ENCODE measurements at places on chromosomes 12 and 14. TPM values are rescaled to one million over a fixed set of nuclear protein-coding genes. Genes with fewer than 3 reads are reported as not detected.

- DNase-seq: peak; percentile 79
These were observed at the start of the genes DDX54 and RITA1 for GRCh38 chr12:113185180-113186032. Gene DDX54, minus strand, starts transcription at chr12:113185478. Its CDS starts 27 bp downstream, at chr12:113185451. Gene RITA1, plus strand, starts transcription at chr12:113185721. Its CDS starts 1,026 bp downstream, at chr12:113186747.

- no peak for DNase-seq
These were observed 52.8 kb downstream of the FRMD6 start for GRCh38 chr14:51704545-51704944.

DNA sequence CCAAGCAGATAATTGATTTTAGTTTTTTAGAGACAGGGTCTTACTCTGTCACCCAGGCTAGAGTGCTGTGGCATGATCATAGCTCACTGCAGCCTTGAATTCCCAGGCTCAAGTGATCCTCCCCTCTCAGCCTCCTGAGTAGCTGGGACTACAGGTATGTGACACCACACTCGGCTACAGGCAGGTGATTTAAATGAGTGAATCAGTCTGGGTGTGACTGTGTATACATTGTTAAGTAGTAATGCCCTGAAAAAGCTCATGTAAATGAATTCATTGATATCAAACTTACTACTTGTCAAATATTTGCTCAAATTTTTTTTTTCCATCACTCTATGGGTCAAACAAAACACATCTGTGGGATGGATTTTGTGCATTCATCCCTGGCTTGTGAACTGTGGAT, 6.3 kb upstream of the USP44 start:
- DNase-seq: no peak

GRCh38 chr14:44388306-44388705, 118.8 kb downstream of the FSCB start:
- no peak for DNase-seq

- DNase-seq: no peak
These were observed 191.4 kb downstream of the TTC7B start for GRCh38 chr14:90624732-90625400.

GRCh38 chr14:79586416-79586815, 624.9 kb downstream of the DIO2 start:
- no peak for DNase-seq

DNA sequence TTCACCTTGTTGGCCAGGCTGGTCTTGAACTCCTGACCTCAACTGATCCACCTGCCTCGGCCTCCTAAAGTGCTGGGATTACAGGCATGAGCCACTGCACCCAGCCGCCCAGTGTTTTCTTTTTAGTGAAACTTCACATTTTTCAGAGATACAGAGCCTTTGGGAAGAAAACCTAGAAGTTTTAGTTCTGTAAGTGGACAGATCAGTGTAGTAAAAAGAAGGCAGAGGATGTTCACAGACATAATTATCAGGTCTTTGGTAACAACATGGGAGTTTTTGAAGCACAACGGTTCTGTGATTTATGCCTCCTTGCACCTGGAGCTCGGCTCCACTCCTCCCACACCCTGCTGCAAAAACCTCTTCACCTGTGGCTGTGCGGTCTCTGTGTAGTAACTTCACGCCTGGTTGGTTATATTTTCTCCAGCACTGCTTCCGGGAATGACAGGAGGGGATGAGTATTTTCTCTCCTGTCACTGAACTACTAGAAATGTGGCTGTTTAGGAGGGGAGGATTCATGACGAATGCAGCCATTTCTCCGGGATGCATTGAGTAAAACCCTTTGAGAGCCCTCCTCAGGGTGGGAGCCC, 67.0 kb downstream of the ARF6 start:
- no peak for DNase-seq

DNA sequence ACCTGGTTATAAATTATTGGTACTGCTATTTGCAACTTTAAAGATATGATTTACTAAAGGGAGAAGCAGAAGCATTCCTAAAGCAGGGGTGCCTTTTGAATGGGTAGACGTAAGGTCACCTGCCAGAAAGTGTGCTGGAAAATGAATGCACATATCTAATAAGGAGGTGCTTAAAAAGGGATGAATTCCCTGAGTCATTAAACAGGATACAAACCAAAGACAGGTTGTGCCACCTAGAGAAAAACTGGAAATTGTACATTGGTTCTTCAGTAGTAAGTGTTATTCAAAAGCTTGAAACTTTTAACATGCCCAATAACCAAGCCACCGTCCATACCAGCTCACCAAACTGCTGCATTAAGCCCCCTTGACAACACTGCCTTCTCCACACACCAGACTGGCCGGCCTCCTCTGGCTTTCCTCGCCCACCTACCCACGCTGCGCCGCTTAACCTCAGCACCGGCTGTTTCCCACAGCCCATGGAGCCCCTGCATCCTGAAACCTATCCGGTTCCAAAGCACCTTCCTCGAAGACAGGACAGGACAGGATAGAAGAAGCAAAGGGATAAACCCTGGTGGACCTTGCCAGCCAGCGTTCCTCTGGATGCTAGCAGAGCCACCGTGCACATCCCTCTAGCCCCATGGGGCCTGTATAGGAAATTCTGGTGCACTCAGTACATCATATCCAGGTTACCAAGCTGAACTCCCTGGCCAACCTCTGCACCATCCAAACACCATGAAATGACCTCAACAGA, 201.5 kb upstream of the CAND1 start:
- no peak for DNase-seq

- peak; percentile 55 for DNase-seq
These were observed 190.6 kb downstream of the ITPR2 start for GRCh38 chr12:26642361-26642760.

DNA sequence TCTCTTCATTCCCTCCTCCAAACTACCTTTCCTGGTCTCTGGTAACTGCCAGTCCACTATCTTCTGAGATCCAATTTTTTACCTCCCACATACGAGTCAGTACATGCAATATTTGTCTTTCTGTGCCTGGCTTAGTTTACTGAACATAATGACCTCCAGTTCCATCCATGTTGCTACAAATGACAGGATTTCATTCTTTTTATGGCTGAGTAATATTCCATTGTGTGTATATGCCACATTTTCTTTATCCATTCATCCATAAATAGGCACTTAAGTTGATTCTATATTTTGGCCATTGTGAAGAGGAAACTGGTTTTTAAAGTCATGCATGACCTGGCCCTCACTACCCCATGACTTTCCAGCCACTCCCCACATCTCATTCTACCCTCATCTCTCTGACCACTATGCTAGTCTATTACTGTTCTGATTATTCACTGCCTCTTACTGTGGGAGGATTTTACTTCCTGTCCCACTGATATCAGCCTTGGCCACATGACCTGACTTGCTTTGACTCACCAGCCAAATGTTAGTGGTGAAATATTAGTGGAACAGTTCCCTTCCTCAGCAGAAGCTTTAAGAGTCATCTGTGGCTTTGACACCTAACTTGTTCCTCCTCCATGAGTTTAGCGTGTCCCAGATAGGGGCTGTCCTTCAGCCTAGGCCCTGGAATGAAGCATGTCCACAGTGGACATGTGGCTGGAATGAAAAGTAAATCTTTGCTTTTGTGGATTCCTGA, 52.2 kb downstream of the GOLGA5 start:
- peak; percentile 82 for DNase-seq

GRCh38 chr14:73100334-73100733, 36.0 kb upstream of the PSEN1 start:
- no peak for DNase-seq

- DNase-seq: no peak
These were observed 1.8 kb downstream of the INHBE start for GRCh38 chr12:57456737-57457490.

DNA sequence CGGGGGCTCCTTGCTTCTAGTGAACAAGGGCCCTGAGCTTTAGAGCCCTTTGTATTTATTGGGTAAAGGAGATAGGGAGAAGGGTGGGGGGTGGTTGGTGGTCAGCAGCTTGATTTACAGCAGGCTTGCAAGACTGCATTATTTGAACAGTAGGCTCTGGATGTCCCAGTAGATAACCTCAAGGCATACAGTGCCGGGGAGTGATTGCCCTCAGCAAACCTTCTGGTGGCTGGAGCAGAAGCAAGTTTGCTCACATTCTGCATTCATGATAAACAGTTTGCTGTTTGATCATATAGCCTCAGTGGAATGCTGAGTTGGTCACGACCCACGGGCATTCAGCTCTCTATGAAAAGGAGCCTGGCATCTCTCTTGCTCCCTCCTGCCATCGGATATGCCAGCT, 16.5 kb upstream of the MAPKAPK5 start:
- no peak for DNase-seq

DNA sequence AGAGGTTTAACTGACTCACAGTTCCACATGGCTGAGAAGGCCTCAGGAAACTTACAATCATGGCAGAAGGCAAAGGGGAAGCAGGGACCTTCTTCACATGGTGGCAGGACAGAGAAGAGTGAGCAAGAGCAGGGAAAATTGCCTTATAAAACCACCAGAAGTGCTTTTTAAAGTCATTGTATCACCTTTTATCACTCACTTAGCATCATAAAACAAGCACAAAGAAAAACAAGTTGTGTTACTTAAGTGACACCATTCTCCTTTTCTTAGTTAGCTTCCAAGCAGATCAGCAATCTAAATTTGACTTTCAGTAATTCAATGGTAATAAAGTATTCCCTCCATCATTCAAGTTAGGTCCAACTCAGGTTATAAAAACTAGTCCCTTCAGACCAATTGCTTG, 28.5 kb downstream of the OSBPL8 start:
- no peak for DNase-seq

DNA sequence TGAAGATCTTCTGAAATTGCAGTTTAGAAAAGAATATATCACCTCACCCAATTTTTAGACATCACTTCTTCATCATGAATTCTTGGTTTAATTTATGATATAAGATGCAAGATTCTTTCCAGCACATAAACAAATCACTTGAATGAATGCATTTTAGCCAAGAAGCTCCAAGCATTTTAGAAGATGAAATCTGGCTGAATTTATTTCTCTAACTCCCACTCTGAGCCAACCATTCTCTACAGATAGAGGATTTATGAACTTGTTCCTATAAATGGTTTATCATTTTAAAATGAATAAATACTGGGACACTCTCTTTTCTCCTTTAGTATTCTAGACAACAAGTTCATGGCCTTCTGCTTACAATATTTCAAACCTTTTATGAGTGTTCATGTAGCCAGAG, 71.7 kb downstream of the GRIP1 start:
- DNase-seq: no peak

DNA sequence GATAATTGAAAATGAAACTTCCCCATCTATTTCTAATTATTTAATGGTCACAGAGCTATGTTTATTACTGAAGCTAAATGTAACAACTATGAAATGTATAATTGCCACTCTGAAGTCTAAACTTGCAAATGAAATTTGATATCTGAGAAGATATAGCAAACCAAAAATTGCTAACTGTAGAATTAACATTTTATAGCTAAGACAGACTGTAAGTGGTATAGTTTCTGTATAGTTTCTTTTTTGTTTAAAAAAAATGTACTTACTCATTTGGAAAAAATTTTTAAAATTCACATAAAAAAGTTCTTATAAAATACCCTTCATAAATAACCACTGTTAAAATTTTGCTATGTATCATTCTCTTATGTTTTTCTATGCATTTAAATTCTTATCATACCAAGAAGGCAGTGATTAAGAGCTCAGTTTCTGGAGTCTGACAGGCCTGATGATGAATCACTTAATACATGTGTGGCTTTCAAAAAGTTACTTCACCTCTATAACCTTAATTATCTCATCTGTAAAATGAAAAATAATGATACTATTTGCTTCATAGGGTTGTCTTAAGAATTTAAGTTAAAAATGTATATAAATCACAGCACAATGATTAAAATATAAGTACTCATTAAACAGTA, 214.7 kb upstream of the GARIN2 start:
- DNase-seq: peak; percentile 31

DNA sequence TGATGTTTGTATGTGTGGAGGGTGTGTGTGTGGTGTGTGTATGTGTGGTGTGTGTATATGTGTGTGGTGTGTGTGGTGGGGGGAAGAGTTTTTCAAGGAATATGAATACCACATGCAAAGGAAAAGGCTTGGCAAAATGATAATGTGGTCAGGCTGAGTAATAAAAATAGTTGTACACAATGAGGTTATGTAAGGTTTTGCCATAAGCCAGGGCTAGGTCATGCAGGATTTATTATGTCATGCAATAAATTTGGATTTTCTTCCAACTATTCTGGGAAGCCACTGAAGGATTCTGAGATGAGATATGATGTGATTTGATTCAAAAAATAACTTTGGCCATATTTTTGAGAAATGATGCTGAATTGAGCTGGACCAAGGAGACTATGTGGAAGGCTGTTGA, 1191.6 kb upstream of the SEL1L start:
- peak; percentile 36 for DNase-seq

DNA sequence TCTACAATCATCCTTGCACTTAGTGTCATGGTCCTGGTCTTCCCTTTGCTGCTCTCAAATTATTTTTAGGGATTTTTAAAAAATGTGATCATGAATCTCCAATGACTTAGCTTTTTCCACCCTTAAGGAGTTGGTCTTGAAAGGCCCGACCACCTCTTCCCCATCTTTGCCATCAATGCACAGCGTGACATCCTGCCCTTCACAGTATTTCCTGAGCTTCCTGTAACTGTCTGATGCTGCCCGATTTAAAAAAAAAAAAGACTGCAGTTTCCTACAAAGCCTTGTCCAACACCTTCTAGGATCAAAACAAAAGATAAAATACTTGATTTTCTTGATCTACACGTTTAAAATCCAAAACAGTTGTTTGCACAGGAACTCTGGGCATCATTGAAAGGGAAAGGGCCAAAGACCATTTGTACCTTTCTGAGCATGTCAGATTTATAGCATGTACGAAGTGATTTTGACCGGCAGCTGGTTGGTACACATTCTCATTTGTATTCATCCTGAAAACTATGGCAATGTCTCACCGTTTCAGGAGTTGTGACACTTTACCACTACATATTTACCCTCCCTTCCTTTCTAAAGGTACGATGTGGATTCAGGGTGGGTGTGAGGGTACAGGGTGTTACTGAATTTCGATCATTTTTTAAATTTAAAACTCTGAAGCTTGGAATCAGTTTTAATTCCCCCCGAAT, 7.4 kb upstream of the ELK3 start:
- no peak for DNase-seq

GRCh38 chr14:104872469-104873341, 7.6 kb downstream of the CEP170B start:
- DNase-seq: no peak

GRCh38 chr14:24710403-24711112, 76.6 kb upstream of the GZMB start:
- DNase-seq: peak; percentile 43

GRCh38 chr14:93219103-93219726, 12.2 kb downstream of the UBR7 start:
- peak; percentile 26 for DNase-seq

- DNase-seq: peak; percentile 30
These were observed 22.8 kb downstream of the APOBEC1 start for GRCh38 chr12:7642876-7643309.

- DNase-seq: no peak
These were observed 303 bp downstream of the PUS7L start for GRCh38 chr12:43758247-43758727.

The KRT78 gene
- 0.13 TPM for total RNA-seq

The IAPP gene
- total RNA-seq: not detected

The WNT1 gene
- total RNA-seq: not detected

The FKBP4 gene
- 74.5 TPM for total RNA-seq

The RPS6KL1 gene
- not detected for total RNA-seq

The STAC3 gene
- 0.27 TPM for total RNA-seq

The GLT1D1 gene
- not detected for total RNA-seq

The TPPP2 gene
- total RNA-seq: not detected

The LMO3 gene
- total RNA-seq: not detected

The OR6C2 gene
- total RNA-seq: not detected
